Activated T-helper 1 cell treated with anti-CD3 and anti-CD28 coated beads, Interleukin-2, amount 50 U/mL, for 16 hours (primary cell): ENCODE measurements at places on chromosomes 5 and 9.

DNA sequence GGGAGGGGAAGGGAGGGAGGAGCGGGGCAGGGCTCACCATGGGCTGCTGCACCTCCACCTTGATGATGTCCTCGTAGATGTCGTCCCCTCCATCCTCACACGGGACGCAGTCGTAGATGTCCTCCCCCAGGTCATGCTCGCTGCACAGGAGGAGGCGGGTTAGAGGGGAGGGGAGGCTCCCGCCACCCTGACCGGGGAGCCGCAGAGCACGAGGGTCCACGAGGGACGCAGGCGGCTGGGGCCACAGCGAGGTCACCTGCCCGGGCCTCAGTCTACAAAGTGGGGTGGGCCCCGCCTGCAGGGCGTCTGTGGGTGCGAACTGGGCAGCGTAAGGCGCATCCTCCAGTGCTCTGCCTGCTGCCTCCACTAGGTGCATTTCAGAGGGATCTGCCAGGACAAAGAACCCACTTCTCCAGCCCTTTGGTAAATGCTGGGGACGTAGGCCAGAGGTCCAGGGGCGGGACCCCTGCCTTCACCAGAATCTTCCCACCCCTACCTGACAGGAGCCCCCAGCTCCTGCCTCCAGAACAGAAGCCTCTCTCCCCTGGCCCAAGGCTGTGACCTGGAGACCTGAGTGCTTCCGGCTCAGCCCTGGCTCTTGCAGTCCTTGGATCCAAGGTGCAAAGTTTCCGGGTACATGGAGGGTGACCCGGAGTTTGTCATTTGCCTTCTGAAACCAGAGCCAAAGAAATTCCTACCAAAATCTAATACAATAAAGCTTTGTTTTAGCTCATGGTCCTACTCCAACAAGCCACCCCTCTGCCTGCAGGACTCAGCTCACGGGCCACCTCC, 74.1 kb upstream of the SARDH start:
- DNase-seq = no peak

DNA sequence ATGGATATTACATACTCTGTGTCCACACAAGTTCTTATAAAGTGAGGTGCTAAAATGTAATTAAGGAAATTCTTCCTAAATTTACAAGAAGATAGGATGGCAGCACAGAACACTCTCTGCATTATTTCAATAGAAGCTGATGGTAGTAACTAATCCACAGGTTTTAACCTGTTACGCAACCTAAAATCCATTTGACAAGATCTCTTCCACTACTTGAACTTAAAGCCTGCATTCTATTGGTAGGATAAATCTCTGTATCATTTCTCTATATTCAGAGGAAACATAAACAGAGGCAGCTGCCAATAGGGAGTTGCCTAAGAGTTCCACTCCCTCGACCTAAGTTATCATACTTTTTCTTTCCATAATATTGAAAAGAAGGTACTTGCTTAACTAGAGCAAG, 21.6 kb downstream of the CDC37L1 start:
- no peak for DNase-seq

- DNase-seq = no peak
These were observed 287.9 kb downstream of the SEC61B start for GRCh38 chr9:99509900-99510535.

GRCh38 chr9:114687034-114687433, 5.0 kb upstream of the TEX48 start:
- no peak for DNase-seq

DNA sequence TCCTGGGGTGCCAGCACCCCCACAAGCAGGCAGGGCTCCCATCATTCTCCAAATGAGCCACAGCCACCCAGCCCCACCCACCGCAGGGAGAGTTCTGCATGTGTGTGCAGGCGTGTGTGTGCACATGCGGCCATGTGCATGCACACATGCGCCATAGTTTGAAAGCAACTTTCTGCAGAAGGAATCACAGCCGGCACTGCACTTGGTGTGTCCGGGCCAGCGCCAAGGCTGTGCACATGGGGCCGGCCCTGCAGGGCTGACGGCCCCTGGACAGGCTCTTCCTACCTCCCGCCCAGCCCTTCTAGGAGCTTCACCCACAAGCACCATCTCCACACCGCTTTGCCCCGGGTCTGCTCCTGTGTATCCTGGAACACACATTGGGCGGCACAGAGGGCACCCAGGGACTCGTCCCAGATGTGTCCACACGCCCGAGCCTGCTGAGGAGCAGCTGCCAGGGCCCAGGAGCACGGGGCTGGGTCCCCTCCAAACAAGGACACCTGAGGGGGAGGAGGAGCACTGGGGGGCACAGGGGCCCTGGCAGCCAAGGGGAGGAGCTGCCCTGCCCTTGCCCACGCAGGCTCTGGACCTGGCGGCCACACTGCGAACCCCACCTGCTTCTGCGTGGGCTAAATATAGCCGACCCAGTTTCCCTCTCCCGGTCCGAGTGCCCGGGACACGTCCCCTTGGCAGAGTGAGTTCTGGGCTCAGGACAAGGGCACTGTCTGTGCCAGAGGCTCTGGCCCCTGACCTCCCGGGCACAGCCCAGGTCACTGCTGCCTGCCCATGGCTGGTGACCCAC, 19.1 kb downstream of the TPPP start:
- DNase-seq = no peak
